ENCODE measurements at places on chromosomes 16 and 17.

DNA sequence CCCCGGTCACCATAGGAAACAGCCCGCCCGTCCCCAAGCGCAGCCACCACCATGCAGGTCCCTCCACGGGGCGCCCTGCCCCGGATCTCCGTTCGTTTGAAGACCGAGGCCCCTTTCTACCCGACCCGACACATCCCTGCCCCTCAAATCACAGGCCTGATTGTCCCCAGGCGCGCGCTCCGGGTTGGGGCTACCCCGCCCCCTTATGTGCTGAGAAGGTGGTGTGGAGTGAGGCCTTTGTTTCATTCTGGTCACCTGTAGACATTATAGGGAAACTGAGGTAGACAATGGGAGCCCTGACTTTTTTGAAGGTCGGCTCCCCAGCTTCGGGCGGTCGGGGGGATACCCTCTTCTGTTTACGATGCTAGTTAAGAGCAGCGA lies 763 bp upstream of the ACTG1 start:
- DNase-seq: peak; percentile 48

DNA sequence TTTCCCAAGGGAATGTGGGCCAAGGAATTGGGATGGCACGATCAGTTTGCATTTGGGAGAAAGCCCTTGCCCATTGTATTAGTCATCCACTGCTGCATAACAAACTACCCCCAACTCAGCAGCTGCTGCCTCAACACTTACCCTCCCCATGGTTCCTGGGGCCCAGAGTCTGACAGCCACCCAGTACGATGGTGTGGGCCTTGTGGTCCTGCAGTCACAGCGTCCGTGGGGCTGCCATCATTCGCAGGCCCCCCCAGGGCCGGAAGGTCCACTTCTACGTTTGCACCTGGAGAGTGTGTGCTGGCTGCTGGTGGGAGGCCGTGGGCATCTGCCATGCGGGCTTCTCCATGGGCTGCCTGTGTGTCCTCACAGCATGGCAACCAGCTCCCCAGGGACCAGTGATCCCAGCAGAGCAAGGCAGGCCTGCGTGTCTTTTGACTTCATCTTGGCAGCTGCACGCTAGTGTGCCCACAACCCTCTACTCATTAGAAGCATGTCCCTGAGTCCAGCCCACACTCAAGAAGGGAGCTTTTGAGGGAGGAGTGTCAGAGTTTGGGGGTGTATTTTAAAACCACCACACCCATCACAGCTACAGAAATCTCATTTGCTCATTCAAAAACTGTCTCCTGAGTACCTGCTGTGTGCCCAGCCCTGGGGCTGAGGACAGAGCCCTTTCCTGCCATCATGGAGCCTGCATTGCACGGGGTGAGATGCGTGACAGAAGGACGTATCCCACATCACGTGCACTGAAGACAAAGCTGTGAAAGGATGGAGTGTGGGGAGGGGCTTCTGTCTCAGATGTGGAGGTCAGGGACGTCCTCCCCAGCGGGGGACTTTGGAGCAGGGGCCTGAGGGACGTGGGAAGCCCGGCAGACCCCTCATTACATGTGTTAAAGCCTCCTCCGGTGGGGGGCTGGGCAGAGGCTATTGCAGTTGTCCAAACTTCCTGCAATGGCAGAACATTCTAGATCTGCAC lies 185.0 kb upstream of the ZNF469 start:
- no peak for DNase-seq

GRCh38 chr16:84806256-84806889 lies 13.4 kb upstream of the CRISPLD2 start:
- peak; percentile 46 for DNase-seq

- DNase-seq: no peak
Measured at GRCh38 chr17:74785981-74786360, 9.8 kb upstream of the NAT9 start.

DNA sequence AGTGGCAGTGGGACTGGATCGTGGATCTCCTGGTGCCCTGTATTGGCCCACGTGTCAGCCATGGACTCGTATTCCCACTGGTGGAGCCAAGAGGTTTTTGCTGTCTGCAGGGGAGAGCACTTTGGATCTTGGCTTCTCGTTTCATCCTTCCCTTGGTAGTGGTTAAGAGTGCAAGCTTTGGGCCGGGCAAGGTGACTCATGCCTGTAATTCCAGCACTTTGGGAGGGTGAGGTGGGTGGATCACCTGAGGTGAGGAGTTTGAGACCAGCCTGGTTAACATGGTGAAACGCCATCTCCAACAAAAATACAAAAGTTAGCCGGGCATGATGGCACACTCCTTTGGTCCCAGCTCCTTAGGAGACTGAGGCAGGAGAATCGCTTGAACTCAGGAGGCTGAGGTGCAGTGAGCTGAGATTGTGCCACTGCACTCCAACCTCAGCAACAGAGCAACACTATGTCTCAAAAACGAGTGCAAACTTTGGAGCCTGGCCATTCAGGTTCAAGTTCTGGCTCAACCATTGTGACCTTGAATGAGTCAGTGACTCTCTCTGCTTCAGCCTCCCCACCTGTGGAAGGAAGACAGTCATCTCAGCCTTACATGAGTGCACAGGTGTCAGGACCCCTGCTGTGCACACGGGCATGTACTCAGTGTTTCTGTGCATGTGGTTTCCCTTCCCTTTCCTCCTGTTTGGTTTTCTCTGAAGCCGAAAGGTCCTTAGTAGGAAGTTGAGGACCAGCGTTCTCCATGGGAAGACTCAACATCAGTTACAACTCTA lies 57.4 kb downstream of the PLCG2 start:
- no peak for DNase-seq

DNA sequence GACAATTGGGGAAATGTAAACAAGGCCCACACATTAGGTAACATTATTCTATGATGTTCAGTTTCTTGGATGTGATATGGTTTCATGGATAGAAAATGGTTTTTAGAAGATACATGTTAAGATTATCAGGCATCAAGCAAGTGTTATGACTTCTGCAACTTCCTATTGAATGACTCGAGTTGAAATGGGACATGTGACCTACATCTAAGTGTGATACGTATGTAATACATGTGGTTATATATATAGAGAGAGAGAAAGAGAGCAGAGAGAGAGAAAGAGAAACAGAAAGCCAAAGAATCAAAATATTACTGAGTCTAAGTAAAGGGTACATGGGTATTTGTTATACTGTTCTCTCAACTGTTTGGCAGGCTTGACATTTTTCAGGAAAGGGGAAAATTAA lies 1.7 kb downstream of the TMEM170A start:
- no peak for DNase-seq

DNA sequence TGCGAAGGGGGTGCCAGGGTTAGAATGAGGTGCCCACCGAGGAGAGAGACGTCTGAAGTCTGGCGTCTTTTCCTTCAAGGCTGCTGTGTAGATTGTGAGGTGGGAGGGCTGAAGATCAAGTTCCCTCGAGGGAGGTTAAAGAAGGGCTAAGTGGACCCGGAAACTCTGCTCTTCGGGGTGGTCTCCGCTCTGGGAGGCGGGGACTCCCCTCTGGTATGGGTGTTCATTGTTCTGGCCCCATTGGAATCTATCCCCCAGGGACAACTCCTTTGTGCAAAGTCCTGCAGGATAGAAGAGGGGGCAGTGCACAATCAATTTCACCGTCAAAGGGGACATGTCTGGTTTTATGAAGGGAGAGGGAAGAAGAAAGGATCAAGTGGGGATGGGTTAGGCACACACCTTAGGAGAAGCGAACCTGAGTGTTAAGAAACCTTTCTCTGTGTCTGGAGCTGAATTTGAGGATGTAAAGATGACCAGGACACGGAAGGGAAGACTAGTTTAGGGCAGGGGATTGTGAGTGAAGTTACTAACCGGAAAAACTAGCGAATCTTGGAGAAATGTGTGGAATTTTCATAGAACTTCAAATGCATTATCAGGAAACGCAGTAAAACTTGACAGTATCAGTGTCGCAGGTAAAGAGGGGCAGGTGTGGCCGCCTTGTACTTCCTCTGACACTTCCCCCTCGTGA lies 809 bp upstream of the RAB34 start:
- no peak for DNase-seq

- no peak for DNase-seq
Measured at GRCh38 chr16:55543472-55543871, 23.0 kb upstream of the CAPNS2 start.

GRCh38 chr17:71460943-71461342 lies 659.9 kb upstream of the SOX9 start:
- DNase-seq: no peak

DNA sequence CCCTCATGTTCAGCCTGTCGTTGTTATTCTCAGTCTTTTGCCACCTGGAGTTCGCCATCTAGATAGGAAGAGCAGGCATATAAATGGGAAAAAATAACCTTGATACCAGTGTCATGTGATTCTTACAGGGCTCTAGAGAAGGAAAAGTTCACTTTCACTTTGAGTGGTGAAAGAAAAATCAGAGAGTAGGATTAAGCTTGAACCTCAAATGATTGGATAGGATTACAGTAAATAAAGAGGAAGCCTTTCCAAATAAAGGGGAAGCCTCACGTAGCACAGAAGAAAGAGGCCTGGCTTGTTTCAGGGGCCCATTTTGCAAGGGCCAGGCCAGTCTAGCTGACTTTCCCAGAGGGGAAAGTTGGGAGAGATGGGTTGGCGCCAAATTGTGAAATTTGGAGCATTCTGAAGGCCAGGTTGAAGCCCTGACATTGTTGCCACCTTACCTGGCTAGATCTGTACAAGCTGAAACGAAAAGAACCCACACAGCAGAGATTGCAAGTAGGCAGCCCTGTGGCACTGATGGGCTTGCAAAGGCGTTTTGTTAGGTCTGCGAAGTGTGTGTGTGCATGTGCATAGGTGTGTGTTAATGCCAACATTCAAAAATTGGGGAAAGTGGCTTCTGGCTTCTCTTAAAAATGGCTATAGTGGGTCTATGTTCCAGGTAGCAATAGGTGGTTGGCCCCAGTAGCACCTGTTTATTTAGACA lies 38.8 kb downstream of the TMC6 start:
- DNase-seq: no peak

- peak; percentile 74 for DNase-seq
Measured at GRCh38 chr17:82418001-82418986, at the start of the genes HEXD and OGFOD3. TSS of gene HEXD (plus strand) at chr17:82418347. CDS start at chr17:82419800, 1,453 bp downstream. TSS of gene OGFOD3 (minus strand) at chr17:82418586. CDS start at chr17:82418485, 101 bp downstream.

DNA sequence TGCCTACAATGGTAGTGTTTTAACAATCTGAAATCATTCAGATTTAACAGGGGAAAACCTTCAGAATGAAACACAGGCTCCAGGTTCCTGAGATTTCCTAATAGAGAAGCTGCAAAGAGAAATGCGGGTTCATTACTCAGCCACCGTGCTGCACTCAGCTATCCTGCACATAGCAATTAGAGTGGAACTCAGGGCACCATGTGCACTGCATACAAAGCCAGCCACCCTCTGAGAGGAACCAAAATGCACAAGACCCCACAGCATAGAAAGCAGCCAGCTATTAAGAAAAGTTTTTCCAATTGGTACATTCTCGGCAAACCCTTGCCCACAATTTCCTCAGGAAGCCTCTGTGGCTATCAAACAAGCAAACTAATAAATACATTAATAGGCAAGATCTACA lies 37.4 kb downstream of the TOM1L2 start:
- DNase-seq: no peak

- DNase-seq: no peak
Measured at GRCh38 chr16:85202631-85203461, 90.6 kb upstream of the CIBAR2 start.

DNA sequence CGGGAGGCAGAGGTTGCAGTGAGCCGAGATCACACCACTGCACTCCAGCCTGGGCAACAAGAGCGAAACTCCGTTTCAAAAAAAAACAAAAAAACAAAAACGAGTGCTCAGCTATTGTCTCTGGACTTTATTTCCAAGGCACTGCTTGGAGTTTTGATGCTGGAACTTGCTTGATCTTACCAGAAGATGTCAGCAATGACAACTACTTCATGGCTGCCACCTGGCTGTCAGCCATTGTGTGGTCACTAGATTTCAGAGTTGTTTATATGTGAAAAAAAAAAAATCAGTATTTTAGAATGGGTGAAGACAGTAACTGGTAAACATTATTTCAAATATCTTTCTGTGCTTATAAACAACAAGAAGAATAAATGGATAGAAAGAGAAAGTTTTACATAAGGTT lies 26.3 kb upstream of the OR4D1 start:
- peak; percentile 3 for DNase-seq

DNA sequence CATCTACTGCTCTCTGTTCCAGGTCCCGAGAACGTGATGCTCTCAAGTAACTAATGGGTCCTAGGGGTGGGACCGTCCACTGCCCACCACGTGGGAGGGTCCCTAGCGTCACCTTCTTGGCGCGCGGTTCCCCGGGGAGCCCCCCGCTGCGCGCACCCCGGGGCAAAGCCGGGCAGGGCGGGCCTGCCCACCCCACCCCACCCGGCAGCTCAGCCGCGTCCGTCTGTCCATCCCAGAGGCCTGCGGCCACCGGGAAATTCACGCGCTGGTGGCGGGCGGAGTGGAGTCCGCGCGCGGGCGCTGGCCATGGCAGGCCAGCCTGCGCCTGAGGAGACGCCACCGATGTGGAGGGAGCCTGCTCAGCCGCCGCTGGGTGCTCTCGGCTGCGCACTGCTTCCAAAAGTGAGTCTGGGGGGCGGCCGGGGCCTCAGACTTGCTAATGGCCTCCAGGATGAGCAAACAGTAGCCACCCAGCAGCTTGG lies 494 bp downstream of the PRSS41 start:
- no peak for DNase-seq

DNA sequence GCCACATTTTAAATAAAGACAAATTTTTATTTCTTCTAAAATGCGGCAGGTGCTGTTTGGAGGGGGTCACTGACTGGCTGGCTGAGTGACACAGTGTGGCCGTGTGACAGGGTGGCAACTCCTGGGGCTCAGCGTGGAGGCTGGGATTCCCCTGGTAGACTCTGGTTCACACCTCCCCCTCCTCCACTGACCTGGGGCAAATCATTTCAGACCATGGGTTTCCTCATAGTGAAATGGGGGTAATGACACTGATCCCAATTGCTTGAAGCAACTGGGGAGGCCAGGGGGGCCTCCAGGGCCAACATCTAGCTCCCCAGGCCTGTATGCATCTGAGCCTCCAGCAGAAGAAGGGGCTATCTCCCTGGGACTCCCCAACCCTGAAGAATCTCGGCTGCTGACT lies 6.6 kb downstream of the HSD11B2 start:
- DNase-seq: no peak

- DNase-seq: peak; percentile 62
Measured at GRCh38 chr17:50689251-50689650, 18.5 kb downstream of the ANKRD40 start.

- DNase-seq: no peak
Measured at GRCh38 chr17:77880711-77881450, 77.6 kb upstream of the TNRC6C start.

- DNase-seq: no peak
Measured at GRCh38 chr17:71301063-71301462, 819.8 kb upstream of the SOX9 start.

- DNase-seq: no peak
Measured at GRCh38 chr17:73600103-73600871, 44.0 kb downstream of the SDK2 start.

Data from NCI-H226 (cell line).